Right renal pelvis (tissue), 4 donors: ENCODE measurements at places on chromosomes 6 and 20. TPM values are rescaled to one million over a fixed set of nuclear protein-coding genes. Genes with fewer than 3 reads are reported as not detected.
A peak's percentile ranks its signal among the peaks of the same experiment; 100 is the strongest.

DNA sequence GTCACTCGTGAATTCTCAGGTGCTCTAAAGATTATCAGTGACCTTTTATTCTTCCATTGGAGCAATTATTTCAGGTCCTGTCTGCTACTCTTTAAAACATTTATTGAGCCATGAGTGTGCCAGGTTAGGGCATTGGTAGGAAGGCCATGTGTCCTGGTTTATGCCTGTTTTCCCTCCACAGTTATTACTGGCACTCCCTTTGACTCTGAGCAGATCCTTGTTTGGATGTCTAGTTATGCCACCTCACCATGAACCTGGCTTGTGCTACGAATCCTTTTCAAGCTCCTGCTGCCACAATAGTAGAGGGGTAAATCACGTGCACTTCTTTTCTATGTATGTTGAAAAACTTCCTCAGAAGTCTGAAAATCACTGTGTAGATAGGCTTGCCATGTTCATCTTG, 27.4 kb downstream of the CRYBG1 start:
- no peak for DNase-seq

GRCh38 chr6:130437961-130438360, 72.1 kb downstream of the TMEM200A start:
- no peak for DNase-seq

GRCh38 chr6:84052204-84052882, 18.8 kb downstream of the MRAP2 start:
- DNase-seq: no peak

DNA sequence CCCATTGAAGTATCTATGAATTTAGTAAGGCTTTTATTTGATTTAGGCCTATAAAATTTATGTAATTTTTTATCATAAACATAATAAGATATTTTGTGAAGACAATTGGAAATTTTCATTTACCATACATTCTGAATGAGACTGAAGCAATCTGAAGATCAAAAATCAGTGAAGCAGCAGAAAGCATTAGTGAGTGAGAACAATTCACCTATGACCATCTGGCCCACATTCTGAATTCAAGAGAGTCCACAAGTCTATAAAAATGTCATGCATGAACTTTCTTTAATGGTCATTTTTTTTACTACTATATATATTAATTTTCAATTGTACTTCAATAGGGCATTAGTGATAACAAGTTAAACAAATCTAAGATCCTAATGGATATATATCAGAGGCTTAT, 1026.6 kb upstream of the MAP3K7 start:
- DNase-seq: no peak

- no peak for DNase-seq
These were observed 35.0 kb downstream of the SERPINB1 start for GRCh38 chr6:2806644-2807043.

GRCh38 chr6:17485181-17485580, 91.8 kb downstream of the CAP2 start:
- no peak for DNase-seq

DNA sequence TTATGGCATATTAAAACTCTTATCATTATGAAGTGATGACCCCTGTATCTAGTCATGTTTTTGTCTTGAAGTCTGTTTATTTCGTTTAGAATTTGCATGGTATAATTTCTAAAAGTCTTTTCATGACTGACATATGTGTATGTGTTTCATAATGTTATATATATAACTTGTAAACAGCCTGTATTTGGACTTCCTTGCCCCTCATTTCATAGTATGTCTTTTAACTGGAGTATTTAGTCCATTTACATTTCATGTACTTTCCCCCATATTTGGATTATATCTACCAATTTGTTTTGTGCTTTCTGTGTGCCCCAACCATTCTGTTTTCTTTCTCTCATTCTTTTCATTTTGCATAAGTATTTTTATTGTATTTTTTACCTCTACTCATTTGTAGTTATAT, 59.0 kb downstream of the SYCP2L start:
- DNase-seq: no peak

DNA sequence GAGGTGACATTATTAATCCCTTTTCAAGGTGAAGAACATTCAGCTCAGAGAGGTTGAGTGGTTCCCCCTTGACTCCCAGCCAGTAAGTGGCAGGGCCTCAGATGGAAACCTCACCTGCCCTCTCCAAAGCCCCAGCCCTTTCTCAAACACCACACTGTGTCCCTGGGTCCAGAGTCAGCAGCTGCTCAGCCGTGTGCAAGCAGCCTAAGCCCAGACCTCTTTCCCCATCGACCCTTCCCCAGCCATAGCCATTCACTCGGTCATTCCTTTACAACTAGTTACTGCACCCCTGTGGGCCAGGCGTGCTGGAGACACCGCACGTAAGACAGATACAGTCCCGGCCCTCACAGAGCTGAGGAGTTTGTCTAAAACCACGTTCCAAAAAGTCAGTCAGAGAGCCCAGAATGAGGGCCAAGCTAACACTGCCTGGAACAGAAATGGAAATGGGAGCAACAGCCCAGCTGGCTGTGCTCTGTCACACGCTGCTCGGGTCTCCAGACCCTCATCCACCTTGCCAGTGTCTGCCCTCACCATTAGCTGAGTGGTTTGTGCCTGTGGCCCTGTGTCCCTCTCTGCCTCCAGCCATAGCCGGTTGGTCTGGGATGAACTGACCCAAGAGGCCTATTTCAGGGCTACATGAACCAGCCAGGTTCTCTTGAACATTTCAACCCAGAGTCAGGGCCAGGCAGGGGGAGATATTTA, 29.6 kb downstream of the ZC3H12D start:
- DNase-seq: no peak

DNA sequence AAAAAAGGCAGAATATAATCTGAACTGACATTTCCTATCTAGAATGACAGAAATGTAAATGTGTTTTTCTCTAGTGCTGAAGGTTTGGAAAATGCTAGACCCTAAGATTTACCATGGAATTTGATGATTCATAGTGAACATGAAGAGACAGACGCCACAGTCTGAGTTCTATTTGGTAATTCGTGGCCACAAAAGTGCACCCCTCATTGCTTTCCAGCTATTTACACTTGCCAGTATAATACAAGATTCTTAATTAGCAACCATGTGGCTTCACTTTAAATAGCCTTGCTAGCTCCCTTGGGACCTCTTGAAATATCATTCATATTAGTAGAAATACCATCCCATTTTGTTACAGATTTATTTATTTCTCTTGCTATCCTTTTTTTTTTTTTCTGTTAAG, 636.8 kb downstream of the PRKN start:
- DNase-seq: no peak

GRCh38 chr6:127923135-127923534, 22.3 kb upstream of the THEMIS start:
- no peak for DNase-seq

DNA sequence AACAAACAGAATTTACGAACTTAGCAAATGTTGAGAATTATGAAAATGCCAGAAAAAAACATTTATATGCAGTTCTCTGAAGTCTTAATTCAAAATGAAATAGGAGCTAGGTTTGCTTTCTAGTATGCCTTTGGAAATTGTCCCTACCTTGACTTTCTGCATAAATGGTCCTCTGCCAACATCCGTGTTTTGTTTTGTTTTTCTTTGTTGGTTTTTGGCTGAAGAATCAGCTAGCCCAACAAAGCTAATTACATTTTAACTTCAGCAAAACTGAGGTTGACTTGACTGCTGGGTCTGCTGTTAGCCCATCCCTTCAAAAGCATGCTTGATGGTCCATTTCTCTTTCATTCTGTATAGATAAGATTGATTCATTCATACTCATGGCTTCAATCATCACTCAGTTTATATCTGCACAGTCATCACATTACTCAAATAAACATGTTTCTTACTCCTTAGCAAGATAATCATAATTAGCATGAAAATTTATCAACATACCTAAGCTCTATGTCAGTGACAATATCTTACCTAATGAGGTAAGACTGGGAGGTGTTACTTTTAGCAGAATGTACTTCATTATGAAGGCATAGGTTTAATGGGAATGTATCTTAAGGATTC, 76.4 kb downstream of the ADGRB3 start:
- DNase-seq: no peak

GRCh38 chr6:150249261-150249660, 106.4 kb downstream of the PPP1R14C start:
- no peak for DNase-seq

GRCh38 chr6:15444881-15445280, 199.0 kb downstream of the JARID2 start:
- DNase-seq: no peak

DNA sequence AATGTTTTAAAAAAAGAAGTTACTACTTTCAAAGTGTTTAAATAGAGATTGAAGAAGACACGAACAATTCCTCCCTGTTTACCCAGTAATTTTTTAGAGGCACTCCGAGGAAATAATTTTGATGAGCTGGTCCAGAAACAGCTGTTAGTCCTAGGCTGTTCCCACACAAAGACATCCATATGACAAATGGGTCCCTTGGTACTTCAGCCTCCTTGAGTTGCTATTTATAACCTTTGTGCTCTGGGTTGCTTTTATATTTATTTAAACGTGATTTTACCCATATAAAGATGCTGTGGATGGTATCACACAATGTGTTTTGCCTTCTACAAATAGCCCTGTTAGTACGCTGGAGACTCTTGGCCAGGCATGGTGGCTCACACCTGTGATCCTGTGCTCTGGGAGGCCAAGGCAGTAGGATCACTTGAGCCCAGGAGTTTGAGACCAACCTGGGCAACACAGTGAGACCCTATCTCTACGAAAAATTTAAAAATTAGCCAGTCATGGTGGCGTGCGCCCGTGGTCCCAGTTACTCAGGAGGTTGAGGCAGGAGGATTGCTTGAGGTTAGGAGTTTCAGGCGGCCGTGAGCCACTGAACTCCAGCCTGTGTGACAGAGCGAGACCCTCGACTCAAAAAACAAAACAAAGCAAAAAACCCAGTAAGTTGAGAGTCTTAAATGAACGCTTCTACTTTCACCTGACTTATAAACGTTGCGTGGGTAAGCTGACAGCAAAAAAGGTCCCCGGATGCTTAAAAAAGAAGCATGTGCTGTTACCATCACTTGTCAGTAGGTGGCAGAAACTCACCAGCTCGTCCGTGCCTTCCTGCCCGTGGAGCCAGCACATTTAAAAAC, 56.9 kb upstream of the ARMH2 start:
- peak; percentile 61 for DNase-seq

GRCh38 chr6:105151644-105152043, 28.2 kb downstream of the POPDC3 start:
- DNase-seq: no peak

DNA sequence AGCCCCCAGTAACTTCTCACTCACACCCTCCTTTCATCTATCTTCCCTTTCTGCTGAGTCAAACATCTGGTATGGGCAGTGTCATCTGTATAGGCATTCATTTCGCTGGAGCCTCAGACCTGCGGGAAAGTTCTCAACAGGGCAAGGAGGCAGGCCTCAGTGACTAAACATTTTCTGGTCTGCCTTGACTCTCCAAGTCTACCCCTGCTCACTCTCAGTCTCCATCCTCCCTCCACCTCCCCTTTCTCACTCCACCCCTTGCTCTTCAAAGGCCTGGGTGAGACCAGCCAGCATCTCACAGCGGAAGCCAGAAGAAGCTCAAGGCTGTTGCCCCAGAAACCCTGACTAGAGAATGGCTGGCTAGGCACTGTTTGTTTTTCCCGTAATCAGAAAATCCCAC, 105.0 kb upstream of the BEND6 start:
- DNase-seq: no peak

- no peak for DNase-seq
These were observed 5.1 kb upstream of the HELZ2 start for GRCh38 chr20:63579017-63579694.

DNA sequence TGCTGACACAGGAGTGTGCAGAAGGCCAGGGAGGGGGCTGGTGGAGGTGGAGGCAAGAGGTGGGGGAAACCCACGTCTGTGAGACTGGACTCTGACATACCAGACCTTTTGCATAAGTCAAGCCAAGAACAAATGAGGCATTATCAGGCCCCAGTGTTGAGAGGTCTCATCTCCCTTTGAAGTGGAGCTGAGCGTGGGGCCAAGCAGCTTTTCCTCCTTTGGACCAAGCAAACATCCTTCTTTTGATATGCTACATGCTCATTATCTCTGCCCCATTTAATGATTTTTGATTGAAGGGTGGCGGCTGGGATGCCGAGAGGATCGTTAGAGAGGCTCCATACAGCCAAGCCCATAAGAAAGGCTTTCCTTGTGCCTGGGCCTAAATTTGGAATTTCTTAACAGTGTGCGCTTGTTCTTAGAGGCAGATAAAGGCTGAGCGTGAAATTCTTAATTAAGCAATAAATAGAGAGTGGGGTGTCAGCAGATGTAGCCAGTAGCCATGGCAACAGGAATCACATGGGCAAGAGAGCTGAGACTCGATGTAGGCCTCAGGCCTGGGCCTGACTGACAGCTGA, 244.5 kb downstream of the PKHD1 start:
- DNase-seq: no peak

DNA sequence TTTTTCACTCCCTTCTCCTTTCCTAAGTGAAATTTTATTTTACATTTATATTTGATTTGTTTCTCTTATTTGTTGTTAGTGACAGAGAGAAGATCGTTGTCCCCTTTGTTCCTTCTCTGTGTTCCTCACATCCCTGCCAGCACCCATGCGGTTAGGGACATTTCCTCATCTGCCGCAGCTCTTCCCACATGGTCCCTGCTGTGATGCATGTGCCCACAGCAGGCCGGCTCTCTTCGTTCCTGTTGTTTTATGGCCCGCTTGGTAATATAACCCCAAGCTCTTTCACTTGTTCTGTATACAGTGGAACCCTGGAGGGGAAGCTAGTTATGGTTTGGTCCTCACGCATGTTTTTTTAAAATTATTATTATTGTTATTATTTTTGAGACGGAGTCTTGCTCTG, 23.6 kb downstream of the DTD1 start:
- no peak for DNase-seq

DNA sequence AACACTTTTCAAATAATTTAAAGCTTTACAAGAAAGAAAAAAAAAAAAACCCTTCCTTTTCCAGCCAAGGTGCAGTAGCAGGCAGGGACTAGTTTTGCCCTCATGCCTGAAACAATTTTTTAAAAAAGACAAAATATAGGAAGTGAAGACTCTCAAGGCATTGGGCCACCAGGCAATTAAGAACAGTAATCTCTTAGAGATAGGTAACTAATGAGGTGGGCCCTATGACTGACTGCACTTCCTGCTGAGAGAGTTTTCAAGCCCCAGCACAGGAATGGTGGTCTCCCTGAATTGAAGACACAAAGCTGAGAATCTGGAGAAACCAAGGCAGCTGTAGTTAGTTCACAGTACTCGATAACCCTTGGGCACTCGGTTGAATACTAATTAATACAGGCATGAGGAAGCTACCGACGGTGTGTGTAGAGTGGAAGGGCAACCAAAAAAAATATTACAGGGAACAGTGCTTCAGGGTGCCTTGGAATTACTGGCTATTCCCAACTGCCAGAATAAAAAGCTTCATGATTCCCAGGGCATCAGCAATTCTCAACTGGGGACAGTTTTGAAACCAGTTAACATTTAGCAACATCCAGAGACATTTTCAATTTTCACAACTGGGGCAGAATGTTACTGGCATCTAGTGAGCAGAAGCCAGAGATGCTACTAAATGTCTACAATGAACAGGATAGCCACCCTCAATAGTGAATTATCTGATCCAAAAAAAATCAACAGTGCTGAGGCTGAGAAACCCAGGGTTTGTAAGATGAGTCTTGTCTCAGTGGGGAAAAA, 36.0 kb upstream of the PLN start:
- DNase-seq: no peak

- no peak for DNase-seq
These were observed 31.5 kb downstream of the TRAF3IP2 start for GRCh38 chr6:111573892-111574797.

Gene CDH22
- polyA plus RNA-seq: not detected

Gene PCK1
- polyA plus RNA-seq: 23.0 TPM

Gene PCED1A
- polyA plus RNA-seq: 63.4 TPM

Gene RBPJL
- not detected for polyA plus RNA-seq

Gene JPH2
- polyA plus RNA-seq: 1.3 TPM

Gene ACTR5
- 9.9 TPM for polyA plus RNA-seq
